IMR-90 (cell line): ENCODE measurements at places on chromosomes 4 and X. TPM values are rescaled to one million over a fixed set of nuclear protein-coding genes. Genes with fewer than 3 reads are reported as not detected.

DNA sequence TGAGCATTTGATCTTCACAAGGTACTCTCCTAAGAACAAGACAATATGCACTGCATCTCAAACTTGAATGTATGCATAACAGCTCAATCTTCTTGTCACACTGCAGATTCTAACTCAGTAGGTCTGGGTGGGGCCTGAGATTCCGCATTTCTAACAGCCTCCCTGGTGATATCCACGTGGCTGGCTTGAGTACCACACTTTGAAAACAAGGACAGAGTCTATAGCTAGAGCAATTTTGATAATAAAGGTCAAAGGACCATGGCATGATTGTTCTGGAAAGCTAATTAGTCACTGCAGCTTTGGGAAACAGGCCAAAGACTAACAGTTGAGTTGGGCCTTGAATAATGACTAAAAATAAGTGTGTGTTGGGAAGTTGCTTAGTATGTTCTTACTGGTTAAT lies 213.3 kb downstream of the GBA3 start:
- no peak for DNase-seq
- H3K27me3 ChIP-seq, result no peaks in the 10 kb centered on the region
- no peaks in the 10 kb centered on the region for H3K36me3 ChIP-seq
- H3K4me3 ChIP-seq, result no peak overlapping the region
- H3K27ac ChIP-seq, result no peak overlapping the region
- H3K4me1 ChIP-seq, result no peaks in the 10 kb centered on the region

- no peak overlapping the region for H3K4me3 ChIP-seq
- no peaks in the 10 kb centered on the region for H3K36me3 ChIP-seq
- no peak overlapping the region for H3K27ac ChIP-seq
- DNase-seq, result no peak
Measured at GRCh38 chr4:82623121-82623683, 61.4 kb upstream of the TMEM150C start.

DNA sequence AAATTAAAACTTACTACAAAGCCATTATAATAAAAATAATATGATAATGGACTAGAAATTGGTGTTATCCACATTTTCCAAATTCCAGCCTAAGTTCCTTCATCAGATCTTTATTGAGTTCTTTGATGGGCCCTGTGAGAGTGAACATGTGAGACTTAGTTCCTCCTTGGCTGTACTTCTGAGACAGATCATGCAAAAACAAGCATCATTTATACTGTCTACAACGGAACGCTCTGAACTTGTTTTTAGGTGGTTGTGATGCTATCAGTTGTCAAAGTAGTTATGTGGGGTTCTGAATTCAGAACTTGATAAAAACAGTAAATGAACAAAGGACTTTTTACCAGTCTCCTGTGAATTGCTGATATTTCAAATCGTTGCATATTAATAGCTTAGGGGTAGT lies 48.9 kb downstream of the JADE3 start:
- no peaks in the 10 kb centered on the region for H3K36me3 ChIP-seq
- DNase-seq, result no peak
- H3K4me3 ChIP-seq, result no peak overlapping the region
- H3K4me1 ChIP-seq, result peaks cover 4% of the 10 kb centered on the region; the same call in 1 of the 2 replicates
- H3K27ac ChIP-seq, result no peak overlapping the region
- peaks cover 11% of the 10 kb centered on the region for H3K27me3 ChIP-seq

GRCh38 chrX:47956016-47956415 lies 47.8 kb downstream of the ZNF182 start:
- no peak for DNase-seq
- H3K27me3 ChIP-seq, result no peaks in the 10 kb centered on the region
- no peak overlapping the region for H3K27ac ChIP-seq
- no peaks in the 10 kb centered on the region for H3K4me1 ChIP-seq

Gene RPGR
- 3.8 and 6.7 TPM in 2 replicates for total RNA-seq

GRCh38 chr4:54999003-54999402 lies 126.4 kb downstream of the KDR start:
- H3K4me3 ChIP-seq, result no peak overlapping the region
- H3K27me3 ChIP-seq, result peaks cover 2% of the 10 kb centered on the region; the same call in 1 of the 2 replicates
- H3K27ac ChIP-seq, result no peak overlapping the region
- no peaks in the 10 kb centered on the region for H3K4me1 ChIP-seq
- no peaks in the 10 kb centered on the region for H3K36me3 ChIP-seq

Gene F9
- total RNA-seq, result not detected in 2 replicates

Gene NUDT10
- total RNA-seq, result 0.90 and 1.1 TPM in 2 replicates

DNA sequence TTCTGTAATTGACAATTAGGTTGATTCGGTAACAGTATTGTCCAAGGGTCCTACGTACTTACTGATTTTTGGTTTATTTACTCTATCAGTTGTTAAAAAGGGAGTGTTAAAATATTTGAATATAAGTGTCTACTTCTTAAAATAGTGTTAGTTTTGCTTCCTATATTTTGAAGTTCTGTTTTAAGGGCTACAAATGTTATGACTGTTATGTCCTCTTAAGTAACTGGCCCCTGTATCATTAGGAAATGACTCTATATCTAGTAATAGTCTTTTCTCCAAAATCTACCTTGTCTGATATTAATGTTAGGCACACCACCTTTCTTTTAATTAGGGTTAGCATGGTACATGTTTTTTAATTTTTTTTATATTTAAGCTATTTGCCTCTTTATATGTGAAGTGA lies 30.1 kb downstream of the ANKRD50 start:
- H3K36me3 ChIP-seq, result peaks cover 7% of the 10 kb centered on the region
- DNase-seq, result no peak
- H3K4me3 ChIP-seq, result no peak overlapping the region
- H3K27me3 ChIP-seq, result no peaks in the 10 kb centered on the region
- H3K27ac ChIP-seq, result no peak overlapping the region
- no peaks in the 10 kb centered on the region for H3K4me1 ChIP-seq

GRCh38 chr4:78512357-78512920 lies 39.1 kb upstream of the ANXA3 start:
- H3K27ac ChIP-seq, result no peak overlapping the region
- no peak overlapping the region for H3K4me3 ChIP-seq
- no peaks in the 10 kb centered on the region for H3K4me1 ChIP-seq

DNA sequence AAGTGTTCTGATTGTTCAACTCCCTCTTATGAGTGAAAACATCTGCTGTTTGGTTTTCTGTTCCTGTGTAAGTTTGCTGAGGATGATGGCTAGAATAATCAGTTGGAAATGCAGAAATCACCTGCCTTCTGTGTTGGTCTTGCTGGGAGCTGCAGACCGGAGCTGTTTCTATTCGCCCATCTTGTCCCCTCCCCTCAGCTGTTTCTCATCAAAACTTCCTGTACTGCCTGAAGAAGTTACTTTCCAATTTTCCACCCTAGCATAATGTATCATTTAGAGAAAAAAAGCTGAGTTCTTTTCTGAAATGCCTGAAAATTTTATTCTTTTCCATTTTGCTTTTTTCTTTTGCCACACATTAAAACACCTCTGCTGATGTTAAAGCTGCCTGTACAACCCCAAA lies 167.6 kb downstream of the TEX13A start:
- H3K4me3 ChIP-seq, result no peak overlapping the region
- H3K27ac ChIP-seq, result no peak overlapping the region
- H3K27me3 ChIP-seq, result no peaks in the 10 kb centered on the region; the same call in 1 of the 2 replicates
- no peaks in the 10 kb centered on the region for H3K36me3 ChIP-seq
- no peaks in the 10 kb centered on the region for H3K4me1 ChIP-seq

DNA sequence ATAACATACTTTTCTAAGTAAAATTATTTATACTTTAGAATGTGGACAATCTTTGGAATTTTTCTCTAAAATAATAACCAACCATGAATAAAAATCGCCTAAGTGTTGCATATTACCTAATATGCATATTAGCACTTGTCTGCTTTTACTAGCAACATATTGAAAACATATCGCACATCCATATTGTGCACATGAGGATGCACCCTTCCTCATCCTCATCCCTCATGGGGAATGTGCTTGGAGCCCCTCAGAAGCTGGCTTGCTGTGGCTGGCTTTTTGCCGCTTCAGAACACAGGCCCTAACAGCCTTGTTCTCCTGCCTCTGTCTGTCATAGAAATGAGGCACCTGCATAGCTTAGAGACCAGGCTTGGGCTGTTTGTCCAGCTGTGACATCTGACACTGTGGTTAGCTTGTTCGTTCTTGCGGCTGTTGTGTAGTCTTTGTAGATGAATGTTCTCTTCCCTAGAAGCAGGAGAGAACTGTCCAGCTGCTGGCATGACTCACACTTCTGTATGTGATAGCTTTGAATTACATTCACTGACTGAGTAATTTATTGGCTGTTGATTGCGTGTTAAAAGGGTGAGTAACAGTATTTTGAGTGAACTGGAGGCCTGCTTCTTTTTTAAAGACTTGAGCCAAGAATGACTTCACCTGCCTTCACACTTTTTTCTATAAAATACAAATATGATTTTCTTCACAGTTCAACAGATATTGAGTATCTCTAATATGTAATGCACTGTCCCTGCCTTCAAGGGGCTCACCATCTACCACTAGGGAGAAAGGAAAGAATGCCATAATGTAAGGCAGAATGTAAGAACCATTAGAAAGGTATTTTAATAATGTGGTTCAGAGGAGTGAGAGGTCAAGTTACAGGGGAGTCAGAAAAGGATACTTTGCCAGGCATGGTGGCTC lies 81.9 kb downstream of the HMGB2 start:
- DNase-seq, result peak; percentile 100
- no peaks in the 10 kb centered on the region for H3K36me3 ChIP-seq
- no peak overlapping the region for H3K4me3 ChIP-seq
- H3K4me1 ChIP-seq, result peaks cover 5% of the 10 kb centered on the region
- no peak overlapping the region for H3K27ac ChIP-seq

- no peaks in the 10 kb centered on the region for H3K27me3 ChIP-seq
- peak; percentile 49 for DNase-seq
- peaks cover 5% of the 10 kb centered on the region; the same call in 1 of the 2 replicates for H3K4me1 ChIP-seq
- no peak overlapping the region for H3K4me3 ChIP-seq
- H3K27ac ChIP-seq, result no peak overlapping the region
Measured at GRCh38 chrX:9873952-9874351, 87.7 kb downstream of the SHROOM2 start.

DNA sequence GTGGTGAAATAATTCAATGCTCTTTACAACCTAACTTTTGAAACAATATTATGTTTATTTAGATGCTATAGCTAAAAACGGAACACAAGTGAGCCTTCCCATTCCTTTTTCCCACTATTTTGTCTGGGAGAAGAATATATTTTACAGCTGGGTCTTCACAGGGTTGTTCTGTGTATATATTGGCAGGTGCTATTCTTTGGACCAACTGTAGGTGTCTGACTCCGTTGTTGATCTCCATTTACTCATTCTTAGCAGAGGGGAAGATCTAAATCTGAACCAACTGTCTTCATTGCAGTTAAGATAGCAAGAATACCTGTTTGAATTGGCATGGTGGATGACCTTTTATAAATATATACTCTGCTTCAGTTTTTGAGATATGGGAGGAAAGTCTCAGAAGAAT lies 257.4 kb downstream of the CFAP299 start:
- H3K36me3 ChIP-seq, result no peaks in the 10 kb centered on the region
- H3K27ac ChIP-seq, result no peak overlapping the region
- no peaks in the 10 kb centered on the region for H3K27me3 ChIP-seq
- H3K4me1 ChIP-seq, result no peaks in the 10 kb centered on the region
- no peak for DNase-seq
- H3K4me3 ChIP-seq, result no peak overlapping the region

DNA sequence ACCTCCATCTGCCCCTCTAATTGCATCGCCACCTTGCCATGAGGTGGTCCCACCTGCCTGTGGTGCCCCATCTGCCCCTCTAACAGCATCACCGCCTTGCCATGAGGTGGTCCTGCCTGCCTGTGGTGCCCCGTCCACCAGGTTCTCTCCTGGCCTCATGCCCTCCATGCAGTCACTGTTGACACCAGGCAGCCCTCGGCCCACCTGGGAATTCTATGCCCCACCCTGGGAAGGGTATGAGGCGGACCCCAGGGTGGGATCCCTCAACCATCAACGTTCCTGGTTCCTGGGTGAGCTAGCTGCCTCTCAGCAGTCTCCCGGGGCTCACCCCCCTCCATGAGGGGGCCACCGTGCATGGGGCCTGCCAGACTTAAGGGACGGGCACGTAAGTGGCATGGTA lies 38.9 kb downstream of the ACOX3 start:
- no peak overlapping the region for H3K4me3 ChIP-seq
- H3K27me3 ChIP-seq, result no peaks in the 10 kb centered on the region
- DNase-seq, result no peak
- H3K36me3 ChIP-seq, result peaks cover 26% of the 10 kb centered on the region

- no peak overlapping the region for H3K4me3 ChIP-seq
- no peak for DNase-seq
- no peaks in the 10 kb centered on the region for H3K27me3 ChIP-seq
- no peak overlapping the region for H3K27ac ChIP-seq
Measured at GRCh38 chr4:3338976-3339531, 46.2 kb downstream of the RGS12 start.

Gene NEUROG2
- total RNA-seq, result not detected in 2 replicates

Gene ADH7
- total RNA-seq, result not detected in 2 replicates

DNA sequence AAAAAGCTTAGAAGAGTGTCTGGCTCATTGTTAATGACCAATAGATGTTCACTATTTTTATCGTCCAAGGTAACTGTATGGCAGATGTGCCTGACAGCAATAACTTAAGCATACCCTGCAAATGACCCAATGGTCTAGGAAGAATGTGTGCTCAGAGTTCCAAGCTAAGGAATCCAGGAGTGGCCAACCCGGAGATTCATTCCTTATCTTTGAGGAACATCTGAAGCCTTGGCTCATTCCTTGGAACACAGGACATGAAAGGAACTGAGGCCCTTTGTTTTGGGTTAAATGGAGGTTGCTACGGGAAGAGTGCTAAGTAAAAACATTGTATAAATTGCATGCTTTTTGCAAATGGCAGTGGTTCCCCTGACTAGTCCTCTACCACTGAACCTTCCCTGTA lies 38.9 kb upstream of the EFNB1 start:
- no peak for DNase-seq
- peaks cover 35% of the 10 kb centered on the region for H3K27me3 ChIP-seq
- no peaks in the 10 kb centered on the region for H3K4me1 ChIP-seq
- H3K36me3 ChIP-seq, result no peaks in the 10 kb centered on the region
- no peak overlapping the region for H3K27ac ChIP-seq
- H3K4me3 ChIP-seq, result no peak overlapping the region

GRCh38 chr4:70903291-70903603 lies 1.1 kb downstream of the MOB1B start:
- no peak for DNase-seq
- H3K4me1 ChIP-seq, result 0 out of 2 replicates have a peak, but pooled peaks cover 1% of the 10 kb centered on the region
- H3K4me3 ChIP-seq, result peak overlapping the region; percentile 83
- peak overlapping the region; percentile 88 for H3K27ac ChIP-seq
- no peaks in the 10 kb centered on the region for H3K27me3 ChIP-seq
- H3K36me3 ChIP-seq, result peaks cover 15% of the 10 kb centered on the region

Gene PNMA6A
- total RNA-seq, result 0.18 and 0.28 TPM in 2 replicates

- no peak for DNase-seq
- no peaks in the 10 kb centered on the region for H3K4me1 ChIP-seq
- H3K36me3 ChIP-seq, result no peaks in the 10 kb centered on the region
- H3K4me3 ChIP-seq, result no peak overlapping the region
- H3K27me3 ChIP-seq, result peaks cover 28% of the 10 kb centered on the region
Measured at GRCh38 chrX:53511322-53511721, 77.2 kb upstream of the HSD17B10 start.
